ENCODE measurements at places on chromosomes 3 and 15. TPM values are rescaled to one million over a fixed set of nuclear protein-coding genes. Genes with fewer than 3 reads are reported as not detected.

ASB14 gene
- polyA plus RNA-seq = not detected

DNA sequence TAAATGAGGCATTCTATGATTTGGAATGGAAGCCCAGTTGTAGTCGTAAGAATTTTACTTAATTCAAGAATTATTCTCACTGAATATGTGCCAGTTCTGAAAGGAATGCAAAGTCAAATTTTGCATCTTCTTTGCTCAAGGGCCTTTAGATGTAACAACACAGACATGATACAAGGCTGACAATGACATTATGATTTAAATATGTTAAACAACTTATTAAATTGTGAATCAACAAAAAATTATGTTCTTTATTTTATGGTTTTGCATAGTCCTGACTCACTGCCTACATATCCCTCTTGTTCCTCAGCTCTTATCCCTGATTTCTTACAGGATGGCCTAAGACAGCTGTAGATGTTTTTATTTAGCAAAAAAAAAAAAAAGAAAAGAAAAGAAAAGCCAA lies 170.9 kb upstream of the NR2E3 start:
- no peak for DNase-seq

SPPL2A gene
- 15.6 TPM for polyA plus RNA-seq

- no peak for DNase-seq
Observed at GRCh38 chr15:71055461-71055860, 59.8 kb upstream of the THSD4 start.

SLC25A36 gene
- 42.9 TPM for polyA plus RNA-seq

EBLN2 gene
- 1.9 TPM for polyA plus RNA-seq

DNA sequence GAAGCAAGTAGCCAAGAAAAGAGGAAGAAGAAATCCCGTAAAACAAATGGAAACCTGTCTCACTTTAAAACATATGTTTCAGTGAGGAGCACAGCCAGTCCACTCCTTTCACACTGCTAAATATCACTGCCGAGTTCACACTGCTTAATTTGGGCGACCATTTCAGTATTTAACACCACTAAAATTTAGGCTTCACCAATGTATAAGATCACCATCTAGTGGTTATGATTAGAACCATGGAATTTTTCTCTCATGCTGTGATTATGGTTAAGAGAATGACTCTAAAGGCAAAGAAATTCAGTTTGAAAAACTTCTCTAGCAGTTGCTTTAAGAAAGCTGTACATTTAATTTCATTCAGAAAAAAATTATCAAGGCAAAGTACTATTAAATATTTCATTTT lies 16.6 kb downstream of the SLC4A7 start:
- no peak for DNase-seq

C3orf85 gene
- not detected for polyA plus RNA-seq

GRCh38 chr15:65873256-65873655 lies 4.0 kb downstream of the RAB11A start:
- no peak for DNase-seq

- DNase-seq = no peak
Observed at GRCh38 chr3:132841621-132842020, 119.4 kb upstream of the NPHP3 start.

GRCh38 chr3:16056217-16056616 lies 118.3 kb upstream of the GALNT15 start:
- no peak for DNase-seq

DNA sequence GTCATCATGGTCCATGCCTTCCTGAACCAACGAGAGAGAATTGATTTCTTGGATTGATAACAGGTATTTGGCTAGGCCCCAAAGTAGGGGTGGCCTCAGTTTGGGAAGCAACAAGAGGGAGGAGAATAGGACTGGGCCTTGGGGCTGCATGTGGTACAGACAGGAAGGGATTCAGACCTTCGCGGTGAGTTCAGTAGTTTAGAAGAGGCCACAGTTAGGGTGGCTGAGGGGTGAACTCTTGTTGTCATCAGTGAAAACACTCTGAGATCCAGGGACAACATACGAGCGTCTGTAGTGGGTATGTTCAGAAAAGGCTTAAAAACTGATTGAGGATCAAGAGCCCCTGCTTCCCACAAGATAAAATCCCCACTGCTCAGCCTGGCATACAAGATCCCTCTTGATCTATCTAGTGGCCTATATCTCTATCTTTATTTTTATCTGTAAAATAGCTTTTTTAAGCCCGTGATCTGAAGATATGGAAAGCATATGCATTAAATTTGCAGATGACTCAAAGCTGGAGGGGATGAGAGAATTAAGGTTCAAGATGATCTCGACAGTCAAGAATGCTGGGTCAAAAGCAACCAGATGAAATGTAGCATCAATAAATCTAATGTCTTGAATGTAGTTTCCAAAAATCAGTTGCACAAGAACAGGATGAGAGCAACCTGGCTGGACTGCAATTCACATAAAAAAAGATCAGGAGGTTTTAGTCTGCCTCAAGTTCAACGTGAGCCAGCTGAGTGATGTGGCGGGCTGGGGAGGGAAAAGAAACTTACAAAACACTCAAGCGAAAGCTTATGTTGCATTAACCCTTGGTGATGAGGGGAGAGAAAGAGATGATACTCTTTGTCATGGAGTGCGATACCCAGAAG lies 221.1 kb upstream of the TLE3 start:
- DNase-seq = no peak

DNA sequence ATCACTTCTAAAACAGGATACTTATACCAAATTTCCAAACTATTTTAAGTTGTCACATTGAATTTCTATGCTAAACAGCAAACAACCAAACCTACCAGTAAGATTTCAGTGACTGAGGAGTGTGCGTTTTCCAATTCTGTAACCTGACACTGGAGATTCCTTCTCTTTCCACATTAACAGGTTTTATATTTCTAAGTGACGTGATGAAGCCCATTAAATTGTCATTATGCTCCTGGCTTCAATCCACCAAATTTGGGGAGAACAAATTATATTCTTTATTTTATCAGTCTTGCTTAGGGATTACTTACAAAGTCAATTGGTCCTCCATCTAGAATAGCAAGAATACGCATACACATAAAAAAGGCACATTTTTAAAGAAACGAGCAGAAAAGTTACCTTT lies 764.8 kb upstream of the NR2F2 start:
- no peak for DNase-seq

CPN2 gene
- polyA plus RNA-seq = 0.03 TPM

DNA sequence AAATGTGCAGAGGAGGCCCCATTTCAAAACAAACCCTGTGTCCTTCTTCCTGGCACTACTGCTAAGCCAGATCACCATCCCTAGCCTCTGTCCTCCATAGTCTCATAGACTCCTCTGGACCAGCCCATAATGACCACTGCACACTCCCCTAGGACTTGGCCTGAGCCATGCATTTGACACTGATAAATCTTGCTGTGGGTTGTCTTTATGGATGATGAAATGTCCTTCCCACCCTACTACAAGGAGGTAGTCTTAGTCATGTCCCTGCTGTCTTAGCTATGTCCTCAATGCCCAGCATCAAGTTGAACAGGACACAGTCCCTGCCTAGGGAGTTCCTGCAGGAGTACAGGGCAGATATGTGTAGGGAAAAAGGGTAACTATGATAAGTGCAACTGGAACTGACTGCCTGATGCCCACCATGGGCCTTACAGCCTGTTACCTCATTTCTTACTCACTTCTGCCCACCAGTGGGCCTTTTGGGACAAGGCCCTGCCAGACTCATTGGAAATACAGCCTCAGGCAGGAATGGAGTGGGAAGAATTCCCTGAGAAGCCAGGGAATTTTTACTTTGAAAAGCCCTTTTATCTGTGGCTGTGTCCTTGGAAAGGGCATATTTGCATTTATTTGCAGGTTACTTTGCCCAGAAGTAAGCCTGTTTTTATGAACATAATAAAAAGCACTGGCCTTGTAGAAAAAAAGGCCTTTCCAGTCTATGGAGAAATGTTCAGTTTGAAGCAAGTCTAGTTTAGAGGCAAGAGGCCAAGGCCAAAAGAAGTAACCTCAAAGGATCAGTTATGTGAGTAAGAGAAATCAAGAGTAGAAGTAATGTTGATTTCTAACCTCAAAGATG lies 199.6 kb upstream of the EIF1B start:
- DNase-seq = peak; percentile 51

ERICH6 gene
- polyA plus RNA-seq = not detected

CIP2A gene
- polyA plus RNA-seq = 11.2 TPM

- DNase-seq = no peak
Observed at GRCh38 chr15:100350434-100351226, 8.9 kb upstream of the ADAMTS17 start.

DNA sequence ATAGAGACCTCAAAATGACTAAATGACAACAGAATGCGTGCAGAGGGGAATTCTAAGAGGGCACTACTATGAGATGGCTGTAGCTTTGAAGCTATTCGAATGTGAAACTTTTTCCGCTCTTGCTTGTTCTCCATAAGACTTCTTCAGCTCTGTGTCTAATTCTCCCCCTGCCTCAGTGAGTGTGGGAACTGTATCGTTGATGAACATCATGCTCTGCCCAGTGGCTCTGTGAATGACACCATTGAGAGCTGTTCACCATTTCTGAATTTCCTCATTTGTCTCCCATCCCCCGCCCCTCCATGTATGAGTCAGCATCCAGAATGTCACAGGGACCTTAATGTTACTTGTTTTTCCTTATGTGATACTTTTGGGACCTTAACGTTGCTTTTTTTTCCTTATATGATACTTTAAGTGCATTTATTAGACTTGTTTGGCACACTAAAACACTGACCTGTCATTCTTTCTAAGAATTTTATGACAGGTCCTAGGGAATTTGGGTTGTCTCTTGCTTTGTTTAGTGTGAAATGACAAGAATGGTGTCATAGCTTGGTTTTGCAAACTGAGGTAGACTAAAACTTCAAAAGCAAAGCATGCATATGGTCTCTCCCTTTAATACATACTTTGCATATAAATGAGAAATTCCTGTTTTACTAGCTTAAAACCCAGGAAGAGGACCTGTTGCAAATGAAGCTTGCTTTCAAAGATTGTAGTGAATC lies 99.6 kb downstream of the FNDC3B start:
- DNase-seq = no peak

CPEB1 gene
- 4.4 TPM for polyA plus RNA-seq

- no peak for DNase-seq
Observed at GRCh38 chr3:56415652-56416051, 52.6 kb downstream of the ERC2 start.

DNA sequence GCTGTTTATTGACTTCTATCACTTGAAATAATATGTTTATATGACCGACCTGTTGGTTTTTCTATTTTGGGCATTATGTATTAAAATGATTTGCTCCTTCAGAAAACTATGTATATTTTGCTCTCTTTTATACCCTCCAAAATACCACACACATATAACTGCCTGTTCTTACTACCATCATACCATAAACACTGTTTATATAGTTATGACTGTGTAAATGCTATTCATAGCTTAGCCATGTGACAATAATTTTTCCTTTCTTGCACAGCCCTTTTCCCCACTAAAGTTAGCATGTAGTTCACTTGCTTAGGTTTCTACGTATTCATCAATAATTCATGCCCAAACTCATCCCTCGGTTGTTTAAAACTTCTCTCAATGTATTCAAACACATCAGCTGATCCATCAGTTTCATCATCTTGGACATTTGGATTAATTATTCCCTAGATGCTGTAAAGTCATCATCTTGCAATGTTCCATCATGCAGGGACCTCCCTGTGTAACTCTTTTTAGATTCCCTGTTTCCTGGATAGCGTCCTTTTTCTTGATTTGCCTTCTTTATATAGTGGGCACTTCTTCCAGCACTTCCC lies 8.2 kb upstream of the RYK start:
- no peak for DNase-seq

- DNase-seq = no peak
Observed at GRCh38 chr15:40344217-40344616, 3.5 kb upstream of the CCDC9B start.

BCL2A1 gene
- not detected for polyA plus RNA-seq

- no peak for DNase-seq
Observed at GRCh38 chr3:46370839-46371518, at the start of gene CCR5. Gene CCR5 (plus strand): TSS chr3:46370946. CDS start chr3:46372903, 1,957 bp downstream.

DNA sequence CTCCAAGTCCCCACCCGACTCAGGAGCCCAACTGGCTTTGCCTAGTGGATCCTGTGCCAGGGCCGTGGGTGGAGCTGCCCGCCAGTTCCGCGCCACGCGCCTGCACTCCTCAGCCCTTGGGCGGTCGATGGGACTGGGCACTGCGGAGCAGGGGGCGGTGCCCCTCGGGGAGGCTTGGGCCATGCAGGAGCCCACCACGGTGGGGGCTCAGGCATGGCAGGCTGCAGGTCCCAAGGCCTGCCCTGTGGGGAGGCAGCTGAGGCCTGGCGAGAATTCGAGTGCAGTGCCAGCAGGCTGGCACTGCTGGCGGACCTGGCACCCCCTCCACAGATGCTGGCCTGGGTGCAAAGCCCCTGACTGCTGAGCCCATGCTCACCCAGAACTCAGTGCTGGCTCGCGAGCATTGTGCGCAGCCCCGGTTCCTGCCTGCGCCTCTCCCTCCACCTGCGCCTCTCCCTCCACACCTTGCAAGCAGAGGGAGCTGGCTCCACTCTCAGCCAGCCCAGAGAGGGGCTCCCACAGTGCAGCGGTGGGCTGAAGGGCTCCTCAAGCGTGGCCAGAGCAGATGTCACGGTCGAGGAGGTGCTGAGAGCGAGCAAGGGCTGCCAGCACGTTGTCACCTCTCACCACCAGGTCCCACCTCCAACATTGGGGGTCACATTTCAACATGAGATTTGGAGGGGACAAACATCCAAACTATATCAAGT lies 122.7 kb downstream of the USP13 start:
- DNase-seq = no peak

DNA sequence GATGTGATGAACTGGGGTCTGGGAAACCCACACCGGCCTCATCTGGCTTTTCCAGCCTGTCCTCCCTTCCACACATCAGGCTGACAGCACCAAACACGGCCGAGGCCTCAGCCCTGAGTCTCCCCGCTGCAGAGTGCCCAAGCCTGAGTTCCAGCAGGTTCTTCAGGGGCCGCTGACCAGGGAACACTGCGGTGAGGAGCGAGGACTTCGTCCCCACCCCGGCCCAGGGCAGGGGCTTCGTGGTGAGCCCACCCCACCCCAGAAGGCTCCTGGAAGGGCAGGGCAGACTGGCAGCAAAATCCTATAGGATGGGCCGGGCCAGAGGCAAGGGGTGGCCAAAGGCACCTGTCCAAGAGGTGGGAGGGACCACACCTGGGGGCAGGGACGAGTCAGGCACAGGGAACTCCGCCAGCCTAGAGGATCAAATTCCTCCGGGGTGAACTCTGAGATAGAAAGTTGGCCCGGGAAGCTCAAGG lies at the start of gene SLC51A:
SLC51A (plus strand) TSS at position 446 of the 476 bp plus-strand sequence. CDS start 179 bp downstream, outside the sequence.
- DNase-seq = peak; percentile 80

SPESP1 gene
- not detected for polyA plus RNA-seq

DNA sequence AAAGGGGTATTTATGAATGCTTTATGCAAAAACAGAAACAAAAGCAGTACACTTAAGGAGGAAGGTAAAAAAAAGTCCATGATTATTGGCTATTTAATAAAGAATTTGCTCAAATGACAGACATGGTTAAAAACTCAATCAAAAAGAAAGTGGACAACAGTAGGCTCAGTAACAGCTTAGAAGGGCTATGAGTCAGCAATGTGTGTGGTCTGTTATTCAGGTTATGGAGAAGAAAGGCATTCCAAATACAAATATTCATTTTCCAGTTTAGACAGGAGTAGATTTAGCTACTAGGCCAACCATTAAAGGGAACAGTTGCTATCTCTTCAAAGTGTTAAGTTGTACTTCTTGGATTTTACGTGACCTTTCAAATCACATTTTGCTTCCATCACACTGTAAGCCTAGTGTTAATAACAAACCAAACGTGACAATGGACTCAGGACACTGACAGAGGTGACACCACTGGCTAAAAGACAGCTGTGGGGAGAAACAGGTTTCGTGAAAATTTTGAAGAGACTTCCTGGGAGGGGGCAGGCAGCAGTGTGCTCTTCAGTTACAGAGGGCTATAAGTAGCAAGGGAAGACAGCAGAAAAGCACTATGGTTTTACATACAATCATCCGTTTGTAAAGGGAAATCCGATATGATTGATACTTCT lies 41.7 kb upstream of the MYO5C start:
- no peak for DNase-seq
